ENCODE measurements at places on chromosomes 7 and 10.

DNA sequence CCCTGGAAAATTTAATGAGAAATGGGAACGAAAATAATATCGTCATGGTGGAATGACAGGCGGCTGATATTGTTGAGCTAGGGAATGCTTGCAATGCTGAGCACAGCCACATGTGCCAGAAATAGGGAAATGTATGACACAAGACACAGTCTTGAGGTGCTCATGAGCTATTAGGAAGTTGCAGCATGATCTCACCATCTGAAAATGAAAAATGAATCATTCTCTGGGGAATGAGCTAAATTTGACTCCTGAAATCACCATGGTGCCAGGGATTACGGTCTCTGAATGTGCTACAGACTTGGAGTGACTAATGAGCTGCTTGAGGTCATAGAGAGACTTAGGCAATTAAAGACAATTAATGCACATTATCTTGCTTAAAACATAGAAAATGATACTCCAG is 845.0 kb downstream of the CNTNAP2 start:
- no peak for DNase-seq

DNA sequence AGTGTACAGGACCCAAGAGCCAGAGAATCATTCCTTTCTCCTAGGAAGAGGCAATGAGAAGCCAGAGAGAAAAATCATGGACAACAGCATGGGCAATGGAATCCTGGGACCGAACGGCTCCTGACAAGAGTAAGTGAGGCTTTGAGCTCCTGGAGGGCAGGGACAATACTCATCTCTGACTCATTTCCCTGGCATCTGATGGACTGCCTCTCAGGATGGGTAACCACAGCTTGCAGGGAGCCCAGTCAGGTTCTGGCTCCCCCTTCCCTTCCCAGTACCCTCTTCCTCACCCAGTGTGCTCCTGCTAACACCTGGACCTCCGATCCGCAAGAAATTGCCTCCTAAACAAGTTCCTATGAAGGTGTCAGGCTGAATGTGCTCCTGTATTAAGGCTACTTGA is 51.2 kb upstream of the SORCS3 start:
- no peak for DNase-seq

- DNase-seq = no peak
Measured at GRCh38 chr7:22662556-22663356, 64.2 kb upstream of the IL6 start.

DNA sequence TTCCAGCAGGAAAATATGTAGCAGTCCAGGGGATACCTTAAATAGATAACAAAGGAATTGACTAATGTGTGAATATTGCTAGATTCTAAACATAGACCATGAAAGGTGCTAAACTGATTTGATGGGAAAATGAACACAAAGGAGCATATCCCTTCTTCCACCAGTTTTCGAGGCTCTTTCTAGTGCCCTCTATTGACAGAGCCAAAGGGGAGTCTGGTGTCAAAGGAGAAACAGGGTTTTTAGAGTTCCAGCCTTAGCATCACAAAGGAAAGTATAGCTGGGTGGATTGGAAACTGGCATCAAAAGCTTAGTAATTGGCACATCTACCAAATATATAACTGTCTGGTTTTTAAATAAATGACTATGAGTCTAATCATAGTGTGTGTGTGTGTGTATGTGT is 636.8 kb downstream of the ETV1 start:
- no peak for DNase-seq

- no peak for DNase-seq
Measured at GRCh38 chr7:33882040-33882837, 23.1 kb upstream of the BMPER start.

- no peak for DNase-seq
Measured at GRCh38 chr10:100307684-100308083, 21.2 kb upstream of the BLOC1S2 start.

DNA sequence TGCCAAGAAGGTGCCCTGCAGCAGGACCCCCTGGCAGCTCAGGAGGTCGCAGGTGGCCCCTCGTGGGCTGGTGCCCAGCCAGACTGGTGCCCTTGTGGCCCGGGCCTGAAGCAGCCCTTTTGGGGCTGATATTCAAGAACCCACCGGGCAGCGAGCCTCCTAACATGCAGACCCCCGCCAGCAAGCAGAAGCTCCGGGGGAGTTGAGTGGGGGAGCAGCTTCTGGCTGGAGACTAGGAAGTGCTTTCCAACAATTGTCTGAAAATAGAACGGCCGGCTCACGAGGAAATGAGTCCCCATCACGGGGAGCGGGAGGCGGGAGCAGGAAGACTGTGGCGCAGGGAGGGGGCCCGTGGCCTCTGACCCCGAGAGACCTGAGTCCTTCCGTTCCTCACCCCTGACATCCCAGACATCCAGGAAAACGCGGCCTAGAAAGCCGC is 9.5 kb upstream of the INTS1 start:
- no peak for DNase-seq

DNA sequence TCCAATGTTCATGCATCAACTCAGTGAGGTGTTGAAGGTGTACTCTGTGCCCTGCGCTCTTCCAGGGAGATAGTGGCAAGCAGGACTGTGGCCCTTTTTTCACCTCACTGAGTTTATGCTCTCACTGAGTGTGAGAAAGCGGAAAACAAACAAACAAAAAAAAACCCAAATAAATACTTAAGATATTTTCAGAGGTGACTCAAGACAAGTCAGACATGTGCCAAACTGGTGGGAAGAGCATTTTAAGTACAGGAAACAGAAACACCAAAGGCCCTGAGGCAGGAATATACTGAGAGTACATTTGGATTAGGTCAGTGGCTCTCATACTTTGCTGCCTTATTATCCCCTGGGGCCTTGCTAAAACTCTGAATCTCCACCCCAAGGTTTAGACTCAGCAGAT is 111.9 kb upstream of the IGFBP3 start:
- DNase-seq = no peak

DNA sequence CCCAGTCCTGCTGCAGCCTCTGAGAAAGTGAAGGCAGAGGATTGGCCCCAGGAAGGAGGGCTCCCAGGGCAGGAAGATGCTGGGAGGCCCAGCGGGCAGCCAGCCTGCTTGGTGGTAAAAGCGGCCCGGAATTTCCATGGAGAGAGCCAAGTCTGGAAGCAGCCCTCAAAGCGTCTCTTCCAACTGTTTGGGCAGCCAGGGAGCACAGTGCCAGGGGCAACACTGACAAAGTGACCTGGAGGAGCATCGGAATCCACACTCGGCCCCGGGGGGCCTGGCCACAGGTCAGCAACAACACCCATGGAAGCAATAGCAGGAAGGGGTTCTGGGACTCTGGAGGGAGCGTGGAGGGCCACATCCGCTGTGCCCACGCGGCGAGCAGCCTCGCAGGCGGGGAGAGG is 63.2 kb upstream of the FGFR2 start:
- no peak for DNase-seq

GRCh38 chr10:121323443-121323842 is 274.8 kb downstream of the FGFR2 start:
- DNase-seq = no peak

- peak; percentile 41 for DNase-seq
Measured at GRCh38 chr7:142323706-142324105, 65.8 kb upstream of the PRSS58 start.

GRCh38 chr7:141866974-141867373 is 25.7 kb upstream of the PRSS37 start:
- DNase-seq = no peak

- no peak for DNase-seq
Measured at GRCh38 chr7:131011432-131011742, 277.4 kb upstream of the KLF14 start.

DNA sequence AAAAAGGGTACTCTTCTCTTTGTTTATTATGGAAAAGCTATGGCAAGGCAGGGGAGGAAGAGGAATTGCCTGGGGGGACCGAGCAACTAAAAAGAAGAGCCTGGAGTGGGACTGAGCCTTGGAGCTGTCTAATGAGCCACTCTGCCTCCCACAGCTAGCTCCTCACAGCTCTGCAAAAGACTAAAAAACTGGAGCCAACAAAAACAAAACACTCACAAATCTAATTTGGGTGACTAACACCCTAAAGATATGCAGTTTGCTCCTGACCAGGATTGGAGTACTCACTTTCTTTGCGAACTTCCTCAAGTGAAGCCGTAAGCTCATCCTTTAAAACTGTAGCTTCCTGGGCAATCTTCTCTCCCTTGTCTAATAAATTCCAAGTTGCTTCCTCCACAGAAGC is 89.4 kb downstream of the CTNNA3 start:
- DNase-seq = no peak

GRCh38 chr7:6546498-6547251 is 4.6 kb downstream of the GRID2IP start:
- DNase-seq = no peak

- no peak for DNase-seq
Measured at GRCh38 chr7:27122077-27122910, 8.3 kb downstream of the HOXA4 start.

DNA sequence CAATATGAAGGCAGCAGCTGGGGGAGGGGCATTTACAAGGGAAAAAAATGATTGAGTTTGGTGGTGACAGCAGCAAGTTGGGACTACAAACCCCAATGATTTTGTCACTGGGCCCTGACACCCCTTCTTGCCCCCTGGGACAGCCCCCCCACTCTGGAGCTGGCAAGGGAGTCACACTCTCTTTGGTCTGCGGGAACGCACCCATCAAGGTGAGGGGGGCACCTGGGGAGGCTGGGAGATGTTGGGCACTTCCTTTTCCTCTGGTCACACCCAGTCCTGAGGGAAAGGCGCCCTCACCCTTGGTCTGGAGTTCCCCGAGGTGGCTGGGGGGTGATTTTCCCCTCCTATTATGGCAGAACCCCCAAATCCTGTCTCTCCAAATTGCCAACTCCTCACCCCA is 24.4 kb downstream of the EPHB4 start:
- no peak for DNase-seq

- no peak for DNase-seq
Measured at GRCh38 chr10:25130906-25131305, 43.9 kb upstream of the GPR158 start.

DNA sequence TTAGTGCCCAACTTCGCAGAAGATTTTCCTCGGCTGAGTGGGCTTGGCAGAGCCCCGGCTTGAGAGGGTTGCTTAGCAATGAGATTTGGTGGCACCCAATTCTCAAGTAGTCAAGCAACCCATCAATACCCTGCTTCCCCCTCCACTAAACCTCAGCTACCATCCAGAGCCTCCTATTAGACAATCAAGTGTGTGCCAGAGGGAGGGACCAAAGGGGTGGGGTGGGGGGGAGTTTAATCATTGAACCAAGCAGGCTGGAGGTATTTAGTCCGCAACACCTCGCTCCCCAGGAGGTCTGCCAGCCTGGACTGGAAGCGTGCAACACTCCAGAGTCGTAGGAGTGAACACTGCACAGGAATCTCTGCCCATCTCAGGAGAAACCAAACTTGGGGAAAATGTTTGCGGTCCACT is at the start of gene HKDC1:
Gene HKDC1, plus strand, starts transcription at position 292 of the 411 bp plus-strand sequence. Its CDS starts 104 bp downstream, at position 396.
- no peak for DNase-seq

DNA sequence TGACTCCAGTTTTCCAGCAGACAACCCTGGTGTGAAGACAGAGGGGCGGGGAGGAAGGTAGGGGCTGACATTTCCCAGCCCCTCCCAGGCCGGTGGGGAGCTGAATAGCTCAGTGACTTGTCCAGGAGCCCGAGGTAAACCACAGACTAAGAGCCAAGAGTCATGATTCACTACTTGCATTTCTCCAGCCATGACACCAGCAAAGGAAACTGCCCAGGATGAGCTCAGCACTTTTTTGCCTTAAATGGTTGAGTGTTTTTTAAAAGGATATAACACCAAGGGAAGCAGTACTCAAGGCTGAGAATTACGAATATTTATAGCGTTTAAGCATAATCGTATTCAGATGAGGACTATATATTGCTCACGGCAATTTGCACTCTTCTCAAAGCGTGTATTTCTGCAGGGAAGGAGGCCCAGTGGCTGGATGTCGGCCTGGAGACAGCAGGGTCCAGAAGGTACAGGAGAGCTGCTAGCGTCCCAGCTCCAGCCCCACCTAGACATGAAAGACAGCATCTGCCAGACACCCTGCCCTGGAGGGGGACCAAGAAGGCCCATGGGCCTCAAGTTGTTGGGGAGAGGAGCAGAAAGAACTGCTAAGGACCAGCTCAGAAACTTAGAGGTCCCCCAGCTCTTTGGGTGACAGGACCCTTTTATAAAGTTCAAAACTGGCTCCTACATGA is 141.4 kb downstream of the GRID1 start:
- no peak for DNase-seq

DNA sequence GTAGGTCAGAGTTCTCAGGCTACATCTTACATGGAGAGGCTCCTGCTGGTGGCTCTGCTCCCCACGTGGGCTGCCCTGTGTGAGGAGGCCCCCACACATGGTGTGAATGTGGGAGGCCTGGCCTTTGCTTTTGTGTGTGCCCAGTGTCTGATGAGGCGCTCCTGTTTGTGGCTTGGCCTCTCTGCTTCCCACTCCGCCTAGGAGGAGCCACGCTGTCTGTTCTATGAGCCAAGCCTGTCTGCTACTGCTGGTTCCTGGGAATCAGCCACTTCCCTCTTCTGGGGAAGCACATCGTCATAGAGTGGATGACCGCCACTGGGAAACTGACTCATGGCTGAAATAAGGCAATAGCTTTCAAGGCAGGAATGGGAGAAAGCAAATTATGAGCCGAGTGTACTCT is 87.1 kb downstream of the CYP26A1 start:
- DNase-seq = no peak

GRCh38 chr7:70346844-70347462 is 748.7 kb downstream of the AUTS2 start:
- DNase-seq = no peak

DNA sequence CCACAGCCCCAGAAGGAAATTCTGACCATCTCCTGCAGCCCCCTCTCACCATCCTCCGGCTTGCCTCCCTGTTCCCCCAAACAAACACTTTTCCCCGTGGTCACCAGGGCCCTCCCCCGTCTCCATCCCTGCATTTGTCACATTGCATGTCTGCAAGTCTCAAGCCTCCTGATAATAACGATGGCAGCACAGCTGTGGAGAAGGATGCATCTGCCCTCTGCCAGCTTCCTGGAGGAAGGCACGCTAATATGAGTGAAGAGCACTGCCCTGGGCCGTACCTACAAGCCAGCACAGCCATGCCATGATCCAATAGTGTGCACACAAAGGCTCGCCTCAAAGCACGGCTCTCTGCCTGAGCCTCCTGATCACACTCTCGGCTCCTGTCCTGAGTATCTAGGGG is 98.5 kb downstream of the SLIT1 start:
- no peak for DNase-seq

- peak; percentile 57 for DNase-seq
Measured at GRCh38 chr7:131370523-131370968, 42.9 kb downstream of the MKLN1 start.

DNA sequence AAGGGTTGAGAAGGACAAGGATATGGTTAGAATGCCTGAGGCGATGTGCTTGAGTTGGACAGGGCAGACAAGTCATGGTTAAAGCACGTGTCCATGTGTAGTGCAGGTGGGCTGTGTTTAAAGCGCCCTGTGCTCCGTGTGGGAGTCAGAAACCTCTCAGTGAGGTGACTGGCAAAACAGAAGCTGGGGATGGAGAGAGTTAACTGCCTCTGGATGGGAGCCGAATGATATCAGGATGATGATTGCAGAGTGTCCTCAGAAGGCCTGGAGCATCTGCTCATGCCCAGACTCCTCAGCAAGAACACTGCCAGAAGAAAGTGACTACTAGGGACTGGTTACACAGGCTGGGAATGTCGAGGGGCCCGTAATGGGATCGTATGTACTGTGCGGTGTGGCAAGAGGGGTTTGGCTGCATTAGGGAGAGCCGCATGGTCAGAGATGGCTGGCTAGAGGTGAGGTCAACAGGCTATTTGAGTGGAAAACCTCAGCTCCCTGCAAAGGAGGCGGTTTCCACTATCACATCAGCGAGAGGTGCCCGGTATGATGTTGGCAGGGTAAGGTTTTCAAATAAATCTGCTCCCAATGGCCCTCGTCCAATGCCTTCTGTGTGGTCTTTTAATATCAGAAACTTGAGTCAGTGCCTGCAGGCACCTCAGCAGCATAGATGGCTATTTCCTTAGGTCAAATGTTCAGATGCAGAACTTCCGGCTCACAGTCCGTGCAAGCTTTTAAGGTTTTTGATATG is 26.1 kb upstream of the MRC1 start:
- no peak for DNase-seq

All from stimulated activated naive CD8-positive, alpha-beta T cell treated with anti-CD3 and anti-CD28 coated beads, Interleukin-15, amount 100 ng/mL, for 72 hours (primary cell).